Islet precursor cell (in vitro differentiated cells): ENCODE measurements at places on chromosomes 1 and 21.

DNA sequence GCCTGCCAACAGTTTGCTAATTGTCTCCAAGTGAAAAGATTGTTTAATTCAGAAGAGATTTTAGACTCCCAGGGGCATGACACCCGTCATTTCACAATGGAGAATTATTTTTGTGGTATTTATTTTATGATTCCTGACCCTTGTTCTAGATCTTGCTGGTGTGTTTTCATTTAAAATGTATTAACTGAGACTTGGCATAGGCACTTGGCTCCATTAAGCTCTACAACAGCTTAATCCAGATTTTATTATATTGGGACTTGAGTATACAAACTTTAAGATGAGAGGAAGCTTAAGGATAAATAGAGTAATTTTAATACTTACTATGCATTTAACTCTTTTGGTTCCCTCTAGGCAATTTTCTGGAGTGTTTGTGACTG lies 101.3 kb upstream of the KCNE2 start:
- no peak for DNase-seq

DNA sequence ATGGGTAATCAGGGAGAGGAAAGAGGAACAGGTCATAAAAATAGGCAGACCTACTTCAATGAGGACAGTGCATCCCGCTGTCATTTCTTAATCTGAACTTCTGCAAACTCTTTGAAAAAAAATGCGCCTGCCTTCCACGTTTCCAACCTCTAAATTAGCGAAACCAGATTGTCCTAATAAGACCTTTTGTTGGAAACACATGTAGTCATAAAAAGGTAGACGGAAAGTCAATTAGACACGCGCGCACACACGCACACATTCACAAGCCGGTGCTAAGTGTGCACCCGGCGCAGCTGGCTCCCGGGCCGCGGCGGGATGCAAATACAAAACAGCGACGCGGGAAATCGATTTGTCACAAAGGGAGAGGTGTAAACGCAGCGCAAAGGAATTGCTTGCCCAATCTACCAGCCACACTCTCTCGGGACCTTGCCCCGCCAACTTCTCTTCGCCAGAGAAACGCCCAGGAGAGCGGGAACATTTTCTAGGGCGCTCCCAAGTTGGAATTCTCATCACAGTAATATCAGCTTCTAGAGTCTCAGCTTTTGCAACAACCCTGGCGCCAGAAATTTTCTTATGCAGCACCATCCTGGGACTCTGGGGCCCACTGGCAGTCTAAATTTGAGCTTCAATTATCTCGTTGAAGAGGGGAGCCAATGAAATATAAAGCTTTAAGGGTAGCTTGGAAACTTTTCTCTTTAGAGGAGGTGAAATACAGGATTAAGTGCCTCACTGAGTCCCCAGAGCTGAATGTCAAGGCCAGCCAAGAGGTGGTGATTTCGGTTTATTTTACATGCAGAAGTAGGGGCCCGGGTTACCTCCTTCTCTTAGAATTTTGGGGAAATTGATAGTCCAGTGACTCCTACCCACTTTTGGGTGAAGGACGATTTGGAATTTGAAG lies 4.5 kb downstream of the PRRX1 start:
- DNase-seq = peak; percentile 58

GRCh38 chr1:8027748-8028570 lies 1.9 kb upstream of the ERRFI1 start:
- DNase-seq = no peak

- no peak for DNase-seq
Observed at GRCh38 chr1:186722711-186723309, 42.6 kb upstream of the PTGS2 start.

GRCh38 chr1:93990010-93990409 lies 80.8 kb upstream of the GCLM start:
- DNase-seq = no peak

DNA sequence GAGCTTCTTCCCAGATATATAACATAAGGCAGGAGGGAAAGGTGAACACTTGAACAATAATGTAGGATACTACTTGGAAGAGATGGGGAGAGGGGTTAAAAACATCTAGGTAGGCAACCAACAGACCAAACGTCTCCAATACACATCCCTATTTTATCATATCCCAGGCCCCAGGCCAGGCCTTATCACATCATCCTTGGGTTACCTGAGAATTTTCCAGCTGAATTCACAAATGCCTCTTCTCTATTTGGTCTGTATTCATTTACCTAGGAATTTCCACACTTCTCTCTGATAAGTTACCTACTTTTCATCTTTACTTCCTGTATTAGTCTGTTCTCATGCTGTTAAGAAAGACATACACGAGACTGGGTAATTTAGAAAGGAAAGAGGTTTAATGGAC lies 141.9 kb upstream of the C1orf21 start:
- DNase-seq = no peak

DNA sequence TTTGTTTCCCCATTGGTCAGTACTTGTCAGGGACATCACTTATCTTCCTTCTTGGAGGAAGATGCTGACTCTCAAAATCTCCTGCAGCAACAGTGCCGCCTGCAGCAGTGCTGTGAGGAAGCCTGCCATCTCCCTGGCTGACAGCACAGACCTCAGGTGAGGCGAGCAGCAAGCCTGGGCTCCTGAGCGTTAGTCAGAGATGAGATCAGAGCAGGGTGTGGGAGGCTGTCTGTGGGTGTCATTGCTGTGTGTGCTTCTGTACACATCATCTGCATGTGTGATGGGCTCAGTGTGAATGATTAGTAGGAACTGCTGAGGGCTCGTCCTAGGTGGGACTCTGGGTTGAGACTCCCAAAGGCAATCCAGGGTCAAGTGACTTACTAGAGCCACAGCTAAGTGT lies 6.1 kb downstream of the STRIP1 start:
- no peak for DNase-seq

- no peak for DNase-seq
Observed at GRCh38 chr1:156444407-156445001, 56.1 kb downstream of the MEF2D start.

DNA sequence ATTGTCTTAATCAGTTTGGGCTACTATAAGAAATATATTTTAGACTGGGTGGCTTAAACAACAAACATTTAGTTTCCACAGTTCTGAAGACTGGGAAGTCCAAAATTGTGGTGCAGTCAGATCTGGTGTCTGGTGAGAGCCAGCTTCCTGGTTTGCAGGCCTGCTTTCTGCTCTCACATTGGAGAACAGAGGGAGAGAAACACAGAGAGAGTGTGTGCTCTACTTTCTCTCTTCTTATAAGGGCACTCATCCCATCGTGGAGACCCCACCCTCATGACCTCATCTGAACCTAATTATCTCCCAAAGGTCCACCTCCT lies 4.1 kb downstream of the LEPR start:
- DNase-seq = no peak

- no peak for DNase-seq
Observed at GRCh38 chr1:236143104-236143948, 987 bp downstream of the GPR137B start.

- DNase-seq = no peak
Observed at GRCh38 chr1:85339089-85339488, 62.7 kb upstream of the BCL10 start.

- DNase-seq = peak; percentile 12
Observed at GRCh38 chr21:38824124-38824822, 18.5 kb downstream of the ETS2 start.

DNA sequence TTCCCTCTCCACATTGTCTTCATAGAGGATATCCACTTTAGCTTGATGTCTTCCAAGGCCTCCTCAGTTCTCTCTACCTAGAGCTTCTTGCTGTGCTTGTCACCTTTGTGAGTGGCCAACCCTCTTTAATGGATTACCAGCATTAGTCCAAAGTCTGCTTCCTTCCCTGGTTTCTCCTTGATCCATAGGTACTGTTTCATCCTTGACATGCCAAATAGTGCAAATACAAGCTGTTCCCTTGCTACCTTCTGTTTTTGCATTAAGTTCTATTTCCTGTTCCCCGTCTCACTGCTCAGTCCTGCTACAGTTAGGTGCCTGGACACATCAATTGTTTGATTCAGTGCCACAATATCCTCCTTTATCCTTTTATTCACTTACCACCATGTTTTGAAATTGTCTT lies 19.2 kb downstream of the MAST2 start:
- DNase-seq = no peak

GRCh38 chr1:175338387-175339135 lies 146.0 kb upstream of the KIAA0040 start:
- peak; percentile 86 for DNase-seq

- no peak for DNase-seq
Observed at GRCh38 chr1:182121787-182122186, 60.3 kb upstream of the ZNF648 start.

GRCh38 chr1:100832694-100833428 lies 61.8 kb downstream of the EXTL2 start:
- no peak for DNase-seq
